ENCODE measurements at places on chromosomes 12 and 14.
A peak's percentile ranks its signal among the peaks of the same experiment; 100 is the strongest.

DNA sequence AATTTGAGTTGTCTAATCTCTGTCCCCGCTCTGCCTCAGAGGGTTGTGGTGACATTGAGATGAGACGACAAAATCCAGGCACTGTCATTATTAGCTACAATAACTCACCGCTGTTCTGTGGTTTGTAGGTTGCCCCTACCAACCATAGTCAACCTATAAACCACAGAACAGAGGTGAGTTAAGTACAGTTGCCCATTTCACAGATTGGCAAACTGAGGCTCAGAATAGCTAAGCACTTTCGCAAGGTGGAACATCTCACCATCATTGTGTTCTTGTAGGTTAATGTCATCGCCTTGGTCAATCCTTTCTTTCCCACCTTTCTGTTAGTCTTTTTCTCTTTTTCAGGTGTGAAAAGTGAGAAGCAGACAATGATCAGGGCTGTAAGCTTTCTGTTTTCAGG is 63.4 kb upstream of the LHX5 start:
- DNase-seq, result no peak

DNA sequence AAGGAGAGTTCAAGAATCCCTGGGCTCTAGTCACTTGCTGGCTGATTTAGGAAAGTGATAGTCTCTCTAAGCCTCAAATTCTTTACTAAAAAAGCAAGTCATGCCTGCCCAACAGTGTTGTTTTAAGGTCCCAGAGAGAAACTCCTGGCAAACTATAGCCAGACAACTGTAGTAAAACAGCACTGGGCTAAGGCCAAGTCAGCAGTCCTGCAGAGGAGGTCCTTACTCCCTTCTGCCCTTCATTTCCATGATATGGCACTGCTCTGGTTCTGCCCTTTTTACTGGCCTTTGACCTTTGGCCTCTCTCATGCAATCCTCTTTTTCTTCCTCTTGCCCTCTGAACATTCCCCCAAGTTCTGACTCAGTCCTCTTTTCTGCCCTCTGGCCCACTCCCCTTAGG is 74.9 kb downstream of the VWF start:
- DNase-seq, result no peak

GRCh38 chr14:98761993-98762392 is 510.0 kb downstream of the BCL11B start:
- DNase-seq, result no peak

DNA sequence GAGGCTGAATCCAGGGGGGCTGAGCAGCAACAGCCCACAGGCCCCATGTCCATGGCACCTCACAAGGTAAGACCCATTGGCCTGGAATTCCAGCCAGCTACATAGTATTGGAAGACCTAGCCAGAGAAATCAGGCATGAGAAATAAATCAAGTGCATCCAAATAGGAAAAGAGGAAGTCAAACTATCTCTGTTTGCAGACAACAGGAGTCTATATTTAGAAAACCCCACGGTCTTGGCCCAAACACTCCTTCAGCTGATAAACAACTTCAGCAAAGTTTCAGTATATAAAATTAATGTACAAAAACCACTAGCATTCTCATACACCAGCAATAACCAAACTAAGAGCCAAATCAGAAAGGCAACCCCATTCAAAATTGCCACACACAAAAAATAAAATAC is 16.9 kb downstream of the PDE6H start:
- no peak for DNase-seq

DNA sequence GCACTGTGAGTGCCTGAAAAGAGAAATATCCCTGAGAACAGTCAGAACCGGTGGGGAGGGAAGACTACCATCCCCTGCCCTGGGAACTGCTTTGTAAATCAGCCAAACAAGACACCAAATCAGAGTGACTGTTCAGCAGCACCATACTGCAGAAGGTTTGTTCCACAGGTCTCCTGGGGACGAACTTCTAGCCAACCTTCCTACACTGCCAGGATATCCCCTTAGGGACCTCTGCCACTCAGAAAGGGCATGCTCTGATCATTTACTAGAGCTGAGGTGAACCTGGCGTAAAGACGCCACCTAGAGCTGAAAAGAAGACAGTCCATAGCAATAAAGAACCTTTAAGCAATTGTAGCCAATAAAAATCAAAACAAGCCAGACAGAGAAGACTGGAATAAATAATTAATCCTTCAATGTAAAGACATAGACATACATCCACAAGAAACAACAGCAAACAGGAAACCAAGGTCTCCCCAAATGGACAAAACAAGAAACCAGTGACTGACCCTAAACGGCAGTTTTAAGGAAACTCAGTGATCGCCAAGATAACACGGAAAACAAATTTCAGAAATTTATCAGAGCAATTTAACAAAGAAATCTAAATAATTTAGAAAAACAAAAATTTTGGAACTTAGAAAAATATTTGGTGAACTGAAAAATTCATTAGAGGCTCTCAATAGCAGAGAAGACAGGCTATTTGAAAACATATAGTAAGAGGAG is 228.1 kb upstream of the AMIGO2 start:
- DNase-seq, result peak; percentile 39

DNA sequence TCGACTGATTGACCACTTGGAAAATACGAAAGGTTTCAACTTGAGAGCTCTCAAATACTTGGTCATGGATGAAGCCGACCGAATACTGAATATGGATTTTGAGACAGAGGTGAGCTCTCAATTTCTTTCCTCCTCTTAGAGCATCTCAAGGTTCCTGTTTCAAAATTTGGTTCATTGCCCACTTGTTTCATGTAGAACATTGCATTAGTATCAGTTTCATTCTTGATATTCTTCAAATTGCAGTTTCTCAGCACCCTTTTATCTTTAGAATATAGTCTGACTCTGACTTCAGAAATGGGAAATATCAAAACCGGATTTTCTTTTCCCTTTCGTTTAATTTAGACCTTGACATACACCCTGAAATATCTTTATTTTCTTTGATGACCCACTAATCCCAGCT is 8.8 kb downstream of the DDX47 start:
- DNase-seq, result no peak

DNA sequence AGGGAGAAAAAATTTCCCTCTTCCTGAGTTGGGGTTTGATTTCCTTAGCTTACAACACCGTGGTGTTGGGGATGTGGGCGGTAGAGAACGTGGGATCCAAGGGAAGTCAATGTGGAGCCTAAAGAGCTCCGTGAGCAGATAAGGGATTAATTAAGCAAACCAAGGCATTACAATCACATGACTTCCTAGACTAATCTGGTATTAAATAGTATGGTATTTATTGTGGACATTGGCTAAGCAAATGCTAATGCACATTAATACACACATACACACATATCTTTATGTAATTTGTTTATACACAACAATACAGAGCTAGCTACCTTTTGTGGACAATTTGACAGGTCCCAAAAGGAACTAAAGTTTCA is 791 bp upstream of the RNF41 start:
- no peak for DNase-seq

GRCh38 chr12:57765003-57765697 is 1.7 kb downstream of the CYP27B1 start:
- no peak for DNase-seq

GRCh38 chr12:89311703-89312293 is 40.5 kb downstream of the DUSP6 start:
- DNase-seq, result no peak

DNA sequence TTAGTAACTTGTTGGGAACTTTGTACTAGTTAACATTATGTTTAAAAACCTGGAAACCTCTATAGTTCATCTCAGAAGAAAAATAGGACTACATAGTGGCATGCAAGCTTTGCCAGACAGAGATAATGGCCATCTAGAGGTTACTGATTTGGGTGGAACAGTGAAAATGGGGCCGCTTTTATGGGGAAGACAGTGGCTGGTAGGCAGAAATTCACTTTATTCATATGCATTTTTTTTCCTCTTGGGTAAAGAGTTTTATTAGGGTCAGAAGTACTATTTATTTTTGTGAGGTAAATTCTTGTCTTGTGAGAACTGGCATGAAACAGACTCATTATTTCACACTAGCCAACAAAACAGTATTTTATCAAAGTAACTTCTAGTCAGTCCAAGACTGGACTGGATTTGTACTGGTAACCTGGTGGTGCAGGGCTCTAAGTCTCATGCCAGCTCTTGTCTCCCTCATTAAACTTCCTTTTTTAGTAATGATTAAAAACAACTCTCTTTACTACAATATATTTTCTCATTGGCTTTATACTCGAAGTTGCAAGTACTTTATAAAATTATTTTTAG is 345.8 kb downstream of the RAD51B start:
- no peak for DNase-seq

DNA sequence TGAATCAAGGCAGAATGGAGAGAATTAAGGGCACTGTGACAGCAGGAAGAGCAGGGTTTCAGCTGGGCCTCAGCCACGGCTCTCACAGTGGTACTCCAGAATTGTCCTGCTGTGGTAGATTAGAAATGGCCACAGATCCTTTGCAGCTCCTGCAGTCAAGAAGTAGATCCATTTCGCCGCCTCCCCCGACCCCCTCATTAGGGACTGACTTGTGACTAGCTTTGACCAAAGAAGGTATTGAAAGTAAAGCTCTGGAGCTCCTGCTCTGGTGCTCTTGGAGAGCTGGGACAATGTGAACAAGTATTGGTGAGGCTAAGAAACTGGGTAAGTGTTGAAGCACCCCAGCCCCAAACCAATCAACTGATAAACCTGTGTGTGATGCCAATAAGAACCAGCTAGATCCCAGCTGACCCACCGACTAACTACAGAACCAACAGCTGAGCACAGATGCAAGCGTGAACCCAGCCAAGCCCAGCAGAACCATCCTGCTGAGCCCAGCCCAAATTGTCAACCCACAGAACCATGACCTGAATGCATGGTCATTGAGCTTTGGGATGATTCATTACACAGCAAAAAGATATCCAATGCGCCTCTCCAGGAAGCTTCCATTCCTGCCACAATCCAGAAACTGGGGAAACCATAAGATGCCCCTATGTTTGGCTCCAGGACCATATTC is 50.7 kb downstream of the JAG2 start:
- DNase-seq, result no peak
